ENCODE measurements at places on chromosomes 12 and 14.

GRCh38 chr12:65327207-65328076 is 49.0 kb downstream of the MSRB3 start:
- DNase-seq, result no peak

DNA sequence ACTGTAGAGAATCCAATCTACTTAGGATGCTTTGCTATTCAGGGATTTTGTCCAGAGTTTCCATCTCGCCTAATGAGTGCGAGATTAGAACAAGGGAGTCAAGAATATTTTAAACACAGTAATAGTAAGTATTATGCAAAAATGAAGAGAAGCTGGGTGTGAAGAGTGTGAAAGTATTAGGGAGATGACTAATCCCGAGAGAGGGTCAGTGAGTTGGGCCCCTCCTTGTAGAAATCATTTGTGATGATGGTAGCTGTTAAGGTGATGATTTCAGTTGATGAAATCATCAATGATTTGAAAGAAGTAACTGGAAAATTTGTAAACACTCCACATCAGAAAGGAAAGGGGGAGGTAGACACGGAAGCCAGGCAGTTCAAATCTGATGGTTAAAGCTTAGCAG is 478.9 kb upstream of the MGAT4C start:
- no peak for DNase-seq

DNA sequence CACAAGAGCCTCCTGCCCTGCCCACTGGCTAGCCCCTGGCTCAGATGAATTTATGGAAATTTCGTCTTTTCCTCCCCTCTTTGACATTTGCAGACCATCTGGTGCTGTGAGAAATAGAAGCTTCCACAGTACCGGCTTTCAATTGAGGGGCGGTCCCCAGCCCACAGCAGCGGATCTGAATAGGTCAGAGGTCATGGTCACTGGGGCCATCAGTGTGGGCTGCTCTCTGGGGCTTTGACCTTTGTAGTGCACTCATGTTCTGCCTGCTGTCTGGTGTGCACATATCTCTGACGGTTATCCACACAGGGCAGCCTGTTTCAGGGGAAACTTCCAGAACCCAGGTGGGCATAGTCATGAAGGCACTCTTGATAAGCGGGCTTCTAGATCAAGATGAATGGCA is 2.5 kb upstream of the RFLNA start:
- no peak for DNase-seq

DNA sequence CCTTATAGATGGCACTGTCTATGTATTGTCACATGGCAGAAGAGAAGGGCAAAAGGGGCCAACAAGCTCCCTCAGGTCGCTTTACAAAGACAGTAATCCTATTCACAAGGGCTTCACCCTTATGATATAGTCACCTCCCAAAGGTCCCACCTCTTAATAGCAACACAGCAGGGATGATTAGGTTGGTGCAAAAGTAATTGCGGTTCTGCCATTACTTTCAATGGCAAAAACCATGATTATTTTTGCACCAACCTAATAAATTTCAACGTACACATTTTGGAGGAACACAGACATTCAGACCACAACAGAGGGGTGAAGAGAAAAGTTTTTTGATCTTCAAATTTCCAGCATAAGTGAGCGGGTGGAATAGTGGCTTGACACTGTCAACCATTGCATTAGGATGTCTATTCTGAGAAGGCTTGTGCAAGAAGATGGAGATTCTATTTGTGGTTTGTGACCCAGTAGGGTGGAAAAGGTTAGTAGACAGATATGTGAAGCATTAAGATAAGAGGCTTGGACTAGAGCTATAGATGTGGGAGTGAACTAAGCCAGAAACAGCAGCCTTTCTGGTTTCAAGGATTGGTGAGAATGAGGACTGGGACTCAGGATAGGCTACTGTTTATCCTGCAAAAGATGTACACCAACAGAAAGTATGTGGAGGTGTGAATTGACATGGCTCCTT is 75.5 kb upstream of the CPSF6 start:
- DNase-seq, result no peak

GRCh38 chr12:30251546-30251945 is 444.1 kb downstream of the IPO8 start:
- DNase-seq, result no peak

Measured in effector CD4-positive, alpha-beta T cell (primary cell).